T47D (cell line): ENCODE measurements at places on chromosomes 1 and 21.

DNA sequence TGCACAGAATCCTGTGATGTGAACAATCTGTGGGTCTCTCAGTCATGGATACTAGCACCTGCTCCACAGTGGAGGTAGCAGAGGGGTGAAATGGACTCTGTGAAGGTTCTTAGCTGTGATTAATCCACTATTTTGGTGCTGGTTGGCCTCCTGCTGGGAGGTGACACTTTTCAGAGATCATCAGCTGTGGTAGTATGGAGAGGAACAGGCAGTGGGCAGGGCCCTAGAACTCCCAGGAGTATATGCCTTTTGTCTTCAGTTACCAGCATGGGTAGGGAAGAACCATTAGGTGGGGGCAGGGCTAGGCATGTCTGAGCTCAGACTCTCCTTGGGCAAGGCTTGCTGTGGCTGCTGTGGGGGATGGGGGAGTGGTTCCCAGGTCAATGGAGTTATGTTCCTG is 54.0 kb upstream of the KCNJ15 start:
- DNase-seq, result no peak

- no peak for DNase-seq
Measured at GRCh38 chr1:172670791-172671190, 11.9 kb downstream of the FASLG start.

- no peak for DNase-seq
Measured at GRCh38 chr1:111735321-111735720, 3.9 kb downstream of the INKA2 start.

DNA sequence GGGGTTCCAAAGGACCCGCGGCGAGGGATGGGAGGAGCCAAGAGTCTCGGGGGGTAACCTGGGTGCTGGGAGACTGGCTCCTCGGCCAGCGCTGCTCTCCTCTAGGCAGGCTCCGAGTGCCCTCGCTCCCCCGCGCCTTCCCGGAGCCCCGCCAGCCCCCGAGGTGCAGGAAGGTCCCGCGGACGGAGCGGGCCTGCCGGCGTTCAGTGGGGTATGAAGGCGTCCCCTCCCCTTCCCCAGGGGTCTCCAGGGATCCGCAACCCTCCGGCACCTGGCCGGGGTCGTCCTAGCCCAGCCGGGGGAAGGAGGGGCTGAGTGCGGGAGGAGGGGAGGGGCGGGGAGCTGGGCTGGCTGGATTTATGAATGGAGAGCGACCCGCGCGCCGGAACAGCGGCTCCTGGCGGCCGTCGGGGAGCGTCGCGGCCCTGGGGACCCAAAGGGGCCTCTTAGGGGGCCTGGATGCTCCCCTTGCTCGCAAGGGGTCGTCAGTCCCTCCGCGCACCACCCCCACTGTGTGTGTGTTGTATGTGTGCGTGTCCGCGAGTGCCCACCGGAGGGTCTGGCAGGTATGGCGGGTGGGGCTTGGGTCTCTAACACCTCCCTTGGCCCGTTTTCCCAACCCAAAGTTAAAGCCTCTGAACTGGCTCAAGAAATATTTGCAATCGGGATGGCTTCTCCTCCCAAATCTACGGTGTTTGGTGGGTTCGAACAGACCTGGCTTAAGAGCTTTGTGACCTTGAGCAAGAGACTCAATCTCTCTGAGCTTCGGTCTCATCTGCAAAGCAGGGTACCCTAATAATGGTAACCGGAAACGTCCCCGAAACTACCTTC is 642 bp downstream of the HCRTR1 start:
- no peak for DNase-seq

DNA sequence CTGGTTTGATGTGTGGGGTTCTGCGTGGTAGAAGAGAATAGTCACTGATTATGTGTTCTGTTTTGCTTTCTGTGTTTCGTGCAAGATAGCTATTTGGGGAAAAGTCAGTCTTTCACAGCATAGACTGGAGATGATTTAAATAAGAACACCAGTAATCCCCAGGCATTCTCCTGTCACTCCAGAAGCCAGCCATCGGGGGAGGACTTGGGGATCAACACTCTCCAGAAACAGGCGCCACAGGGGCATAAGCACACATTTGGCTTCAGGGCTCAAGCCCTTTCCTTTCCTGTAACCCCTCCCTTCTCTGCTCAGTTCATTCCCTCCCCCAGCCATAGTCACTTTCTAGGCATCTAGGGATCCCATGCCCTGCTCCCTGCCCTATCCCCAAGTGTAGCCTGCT is 97.3 kb upstream of the BEND5 start:
- no peak for DNase-seq

- no peak for DNase-seq
Measured at GRCh38 chr1:76955652-76956051, 88.4 kb downstream of the ST6GALNAC5 start.
